Activated naive CD8-positive, alpha-beta T cell treated with anti-CD3 and anti-CD28 coated beads, Interleukin-2, amount 50 U/mL, for 24 hours (primary cell): ENCODE measurements at places on chromosomes 7 and 10.
A peak's percentile ranks its signal among the peaks of the same experiment; 100 is the strongest.

GRCh38 chr7:130092598-130092997 lies 22.3 kb downstream of the KLHDC10 start:
- H3K4me1 ChIP-seq = peaks cover 29% of the 10 kb centered on the region
- DNase-seq = no peak
- H3K36me3 ChIP-seq = no peaks in the 10 kb centered on the region
- H3K27ac ChIP-seq = peak overlapping the region; percentile 16
- no peaks in the 10 kb centered on the region for H3K27me3 ChIP-seq

- H3K4me1 ChIP-seq = no peaks in the 10 kb centered on the region
- no peak overlapping the region for H3K27ac ChIP-seq
- H3K36me3 ChIP-seq = no peaks in the 10 kb centered on the region
- DNase-seq = no peak
Observed at GRCh38 chr10:104657457-104657856, 16.4 kb downstream of the SORCS3 start.

DNA sequence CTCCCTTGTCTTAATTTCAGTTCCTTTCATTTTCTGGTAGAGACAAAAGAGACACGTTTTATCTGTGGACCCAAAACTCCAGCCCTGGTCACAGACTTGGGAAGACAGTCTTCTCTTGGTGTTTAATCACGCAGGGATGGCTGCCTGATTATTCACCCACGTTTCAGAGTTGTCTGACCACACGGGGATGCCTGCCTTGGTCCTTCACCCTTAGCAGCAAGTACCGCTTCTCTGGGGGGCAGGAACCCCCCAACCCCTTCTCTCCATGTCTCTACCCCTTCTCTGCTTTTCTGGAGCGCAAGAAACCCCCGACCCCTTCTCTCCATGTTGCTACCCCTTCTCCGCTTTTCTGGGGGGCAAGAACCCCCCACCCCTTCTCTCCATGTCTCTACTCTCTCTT lies 95.8 kb downstream of the MACC1 start:
- no peaks in the 10 kb centered on the region for H3K4me1 ChIP-seq
- H3K27ac ChIP-seq = no peak overlapping the region
- no peaks in the 10 kb centered on the region for H3K36me3 ChIP-seq
- H3K4me3 ChIP-seq = no peak overlapping the region
- H3K27me3 ChIP-seq = no peaks in the 10 kb centered on the region
- no peak for DNase-seq

DNA sequence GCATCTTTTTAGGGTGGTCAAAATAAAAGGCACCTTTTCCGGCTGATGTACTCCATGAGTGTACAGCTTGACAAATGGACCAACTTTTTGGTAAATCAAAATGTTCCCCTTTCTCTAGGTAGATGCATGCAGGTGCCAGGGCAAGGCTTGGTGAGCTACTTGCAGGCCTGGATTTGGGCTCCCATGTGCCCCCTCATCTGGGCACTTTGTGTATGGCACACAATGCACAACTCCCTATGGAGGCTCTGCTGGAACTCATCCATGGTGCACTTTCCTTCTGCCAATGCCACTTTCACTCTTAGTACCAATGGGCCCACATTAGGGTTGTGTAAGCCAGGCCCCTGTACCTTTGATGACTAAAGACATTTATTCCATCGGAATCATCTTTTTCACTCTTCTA lies 300.8 kb downstream of the SDHAF3 start:
- no peaks in the 10 kb centered on the region for H3K4me1 ChIP-seq

GRCh38 chr10:89389254-89389653 lies 3.2 kb upstream of the IFIT1 start:
- no peak overlapping the region for H3K4me3 ChIP-seq
- no peak overlapping the region for H3K27ac ChIP-seq
- H3K36me3 ChIP-seq = no peaks in the 10 kb centered on the region
- H3K4me1 ChIP-seq = peaks cover 27% of the 10 kb centered on the region

DNA sequence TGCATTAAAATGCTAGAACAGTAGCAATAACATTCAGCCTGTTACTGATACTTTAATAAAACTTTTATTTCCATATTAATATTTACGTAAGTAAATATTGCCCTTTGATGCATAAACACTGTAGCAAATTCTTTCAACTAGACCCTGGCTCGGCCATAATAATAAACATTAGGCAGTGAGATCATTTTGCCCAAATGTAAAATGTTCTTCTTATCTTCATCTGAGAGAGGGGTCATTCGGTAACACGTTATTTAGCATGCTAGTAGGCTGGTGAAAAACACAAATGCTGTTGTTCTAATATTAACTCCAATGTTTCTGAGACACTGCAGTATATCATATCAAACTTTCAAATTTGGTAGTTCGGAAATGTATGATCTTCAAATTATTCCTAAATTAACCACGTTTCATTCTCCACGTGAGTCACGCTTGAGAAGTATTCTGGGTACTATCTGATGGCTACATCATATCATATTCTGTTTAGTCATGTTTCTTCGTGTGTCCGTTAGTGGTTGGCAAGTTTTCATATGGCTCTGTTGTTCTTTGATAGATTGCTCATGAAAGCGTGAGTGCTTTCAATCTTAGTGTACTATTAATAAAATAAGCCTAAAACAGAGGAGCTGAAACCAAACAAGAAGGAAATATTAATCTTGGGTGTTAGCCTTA lies 145.8 kb downstream of the NSUN6 start:
- DNase-seq = no peak
- H3K27me3 ChIP-seq = peaks cover 8% of the 10 kb centered on the region
- no peaks in the 10 kb centered on the region for H3K4me1 ChIP-seq
- no peak overlapping the region for H3K27ac ChIP-seq

DNA sequence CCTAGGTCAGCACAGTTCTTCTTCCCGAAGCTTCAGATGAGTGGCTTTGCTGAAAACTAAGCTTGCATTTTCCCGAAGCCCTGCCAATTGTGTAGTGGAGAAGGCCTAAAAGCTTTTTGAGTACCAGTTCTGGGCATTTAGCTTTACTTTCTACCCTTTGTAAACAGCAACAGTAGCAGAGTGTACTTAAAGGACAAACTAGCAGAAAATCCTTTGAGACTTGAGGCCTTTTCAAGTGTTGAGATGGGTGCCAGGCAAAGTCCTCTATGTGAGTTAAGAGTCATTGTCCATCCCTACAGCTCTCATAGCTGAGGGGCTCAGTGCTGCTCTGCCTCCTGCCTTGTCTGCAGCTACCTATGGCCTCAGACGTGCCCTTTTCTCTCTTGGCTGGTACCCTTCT lies 368.2 kb downstream of the CCSER2 start:
- DNase-seq = no peak
- no peak overlapping the region for H3K27ac ChIP-seq
- no peak overlapping the region for H3K4me3 ChIP-seq
- H3K27me3 ChIP-seq = no peaks in the 10 kb centered on the region
